ENCODE measurements at places on chromosomes 6 and 20.

DNA sequence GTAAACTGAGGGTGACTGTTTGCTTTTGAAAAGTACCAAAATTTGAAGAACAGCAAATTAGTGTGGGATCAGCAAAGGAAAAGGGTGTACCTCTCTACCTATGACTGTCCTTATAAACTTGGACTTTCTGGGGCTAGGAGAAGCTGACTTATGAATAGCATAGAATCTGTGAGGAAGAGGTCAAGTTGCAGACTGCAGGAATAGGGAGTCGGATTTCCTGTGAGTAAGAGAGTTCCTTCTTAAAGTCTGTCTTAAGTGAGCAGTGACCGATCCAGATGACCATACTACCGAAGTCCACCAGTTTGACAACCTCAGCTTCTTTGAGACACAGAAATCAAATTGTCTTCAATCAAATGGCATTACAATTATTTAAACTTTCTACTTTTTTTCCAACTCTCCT, 708.7 kb downstream of the UTRN start:
- DNase-seq, result no peak

DNA sequence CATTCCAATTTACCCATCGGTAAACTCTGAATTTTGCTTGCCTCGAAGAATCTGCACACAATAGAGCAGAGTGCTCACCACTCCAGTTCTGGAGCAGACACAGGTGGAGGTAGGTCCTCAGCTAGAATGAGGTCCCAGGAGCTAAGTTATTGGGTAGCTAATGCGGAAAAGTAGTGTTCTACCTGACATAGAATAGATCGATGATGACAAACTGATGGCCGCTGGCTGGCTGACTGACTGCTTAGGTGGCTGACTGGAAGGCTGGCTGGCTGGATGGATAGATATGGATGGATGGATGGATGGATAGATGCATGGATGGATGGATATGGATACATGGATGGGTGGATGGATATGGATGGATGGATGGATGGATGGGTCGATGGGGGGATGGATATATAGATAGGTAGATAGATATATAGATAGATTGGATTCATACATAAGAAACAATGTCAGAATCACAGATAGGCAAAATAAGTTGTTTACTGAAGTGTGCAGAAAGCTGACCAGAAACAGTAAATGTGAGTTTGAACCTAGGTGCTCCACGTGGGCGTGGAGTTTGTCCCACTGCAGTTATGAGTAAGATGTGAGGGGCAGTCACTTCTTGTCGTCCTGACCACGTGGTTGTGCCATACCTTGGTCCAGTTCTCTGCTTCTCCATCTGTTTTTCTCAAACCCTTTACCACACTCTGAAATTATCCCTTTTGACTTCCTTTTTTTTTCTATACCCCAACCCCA, 62.1 kb downstream of the TBXT start:
- no peak for DNase-seq

- DNase-seq, result peak; percentile 79
These were observed 1.6 kb upstream of the PSMB8 start for GRCh38 chr6:32845384-32845884.

DNA sequence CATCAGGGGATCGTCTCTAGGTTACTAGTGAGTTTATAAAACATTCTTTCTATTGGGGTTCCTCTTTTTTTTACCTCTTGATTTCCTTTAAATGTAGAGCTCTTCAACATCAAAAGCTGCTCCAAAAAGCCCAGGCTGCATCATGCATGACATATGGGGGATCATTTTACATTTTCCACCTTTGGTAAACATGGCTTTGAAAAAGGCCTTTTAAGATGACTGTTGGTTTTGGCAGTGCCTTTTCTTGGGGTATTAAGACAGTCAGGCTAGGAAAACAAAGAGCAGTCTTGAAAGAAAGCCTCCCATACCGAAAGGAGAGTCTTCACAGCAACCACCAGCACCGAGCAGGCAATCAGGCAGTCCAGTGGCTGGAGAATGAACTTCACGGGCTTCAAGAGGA, 73.2 kb downstream of the NPEPL1 start:
- no peak for DNase-seq

- DNase-seq, result no peak
These were observed 35.4 kb downstream of the AGPAT4 start for GRCh38 chr6:161238500-161238899.

GRCh38 chr20:36544134-36545018, 3.1 kb downstream of the MYL9 start:
- DNase-seq, result no peak

GRCh38 chr20:51010932-51011331, 12.0 kb downstream of the KCNG1 start:
- no peak for DNase-seq

DNA sequence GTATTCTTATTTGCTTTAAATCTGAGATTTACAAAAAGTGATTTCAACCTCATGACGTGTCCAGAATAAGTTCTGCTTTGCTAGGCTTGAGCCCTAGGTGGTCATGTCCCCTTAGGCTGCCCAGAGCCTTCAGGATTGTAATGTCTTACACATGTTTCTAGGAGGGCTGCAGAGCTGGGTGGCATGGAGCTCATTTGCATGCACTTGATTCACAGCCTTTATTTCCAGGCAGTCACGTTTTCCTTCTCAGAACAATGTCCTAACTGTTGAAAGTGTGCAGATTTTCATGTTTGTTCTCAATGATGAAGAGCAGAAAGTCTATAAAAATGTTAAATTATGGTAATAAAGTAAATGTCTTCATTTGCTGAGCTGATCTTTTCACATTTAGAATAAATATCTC, 448.6 kb upstream of the SOX4 start:
- DNase-seq, result no peak

- DNase-seq, result no peak
These were observed 58.9 kb downstream of the FOXO3 start for GRCh38 chr6:108619431-108620197.

- peak; percentile 37 for DNase-seq
These were observed 367.3 kb upstream of the EPHA7 start for GRCh38 chr6:93786474-93787330.

DNA sequence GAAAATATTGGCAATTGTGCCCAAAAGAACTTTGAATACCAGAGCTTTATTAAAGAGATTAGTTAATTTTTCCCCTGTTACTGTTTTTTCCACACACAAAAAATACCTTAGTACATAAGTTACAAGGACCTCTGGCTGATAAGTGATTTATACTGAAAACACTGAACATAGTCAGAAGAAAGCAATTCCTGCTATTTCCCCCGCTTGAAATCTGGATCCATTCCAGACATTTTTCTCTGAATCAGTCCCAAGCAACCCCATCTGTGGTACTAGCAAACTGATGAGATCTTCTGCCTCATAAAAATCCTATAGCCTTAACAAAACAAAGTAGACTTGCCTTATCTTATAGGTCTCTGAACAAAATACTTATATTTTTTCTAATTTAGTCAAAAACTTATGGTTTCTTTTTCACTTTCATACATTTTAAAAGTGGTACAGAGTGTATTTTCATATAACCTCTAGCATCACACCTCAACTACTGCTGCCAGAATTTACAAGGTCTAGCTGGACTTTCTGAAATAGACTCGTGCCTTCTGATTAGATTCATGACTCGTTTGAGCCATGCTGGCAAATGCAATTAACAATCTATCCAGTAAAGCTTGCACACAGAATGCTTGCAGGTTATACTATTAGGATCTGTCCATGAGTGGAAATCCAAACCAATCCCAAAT, 111.9 kb downstream of the TBX18 start:
- DNase-seq, result no peak

GRCh38 chr6:169069356-169069755, 184.3 kb downstream of the THBS2 start:
- DNase-seq, result no peak

GRCh38 chr6:22214314-22214713, 82.5 kb downstream of the PRL start:
- no peak for DNase-seq

DNA sequence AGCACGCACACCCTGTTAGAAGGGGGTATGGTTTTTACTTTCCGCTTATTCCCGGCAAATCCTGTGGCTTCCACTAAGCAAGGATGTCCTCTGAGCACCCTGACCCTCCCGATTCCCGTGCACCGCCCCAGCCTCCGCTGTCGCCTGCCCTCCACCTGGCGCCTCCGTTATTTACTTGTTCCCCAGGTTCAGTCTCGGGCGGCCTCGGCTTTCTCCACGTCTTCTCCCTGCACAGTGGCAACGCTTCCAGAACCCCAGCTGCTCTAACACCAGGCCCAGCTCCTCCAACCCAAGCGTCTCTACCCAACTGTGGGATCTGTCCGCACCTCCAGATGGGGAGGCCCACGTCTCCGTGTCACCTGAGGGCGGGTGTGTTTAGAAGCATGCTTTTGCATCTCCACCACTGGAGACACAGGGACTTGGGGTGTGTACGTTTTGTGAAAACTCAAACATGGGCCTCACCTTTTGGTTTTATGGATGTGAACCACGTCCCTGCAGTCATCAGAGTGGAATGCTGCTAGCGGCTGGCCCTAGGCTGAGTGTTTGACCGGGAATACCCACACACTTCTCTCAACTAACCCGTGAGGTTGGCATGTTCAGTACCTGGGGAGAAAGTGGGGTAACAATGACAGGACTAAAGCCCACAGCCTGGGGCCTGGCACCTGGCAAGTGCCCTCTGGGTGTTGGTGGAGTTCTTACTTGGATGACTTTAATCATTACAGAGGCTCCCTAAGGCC, 79.9 kb downstream of the THBS2 start:
- no peak for DNase-seq

DNA sequence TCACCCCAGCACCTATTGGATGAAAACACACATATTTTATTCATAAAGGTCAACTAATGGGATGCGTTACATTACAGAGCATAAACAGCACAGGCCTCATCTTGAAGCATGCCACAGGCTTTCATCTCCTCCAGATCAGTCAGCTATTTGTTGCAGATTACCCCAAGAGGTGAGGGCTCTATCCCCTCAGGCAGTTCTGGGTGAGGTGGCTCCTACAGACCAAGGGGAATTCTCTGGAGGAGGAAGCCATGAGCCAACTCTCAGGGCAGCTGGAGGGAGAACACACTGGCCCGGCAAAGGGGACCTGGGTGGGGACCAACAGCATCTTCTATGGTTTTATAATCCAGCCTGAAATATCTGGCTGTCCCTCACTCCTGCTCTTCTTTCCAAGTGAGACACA, 126.4 kb upstream of the BTBD3 start:
- no peak for DNase-seq

- DNase-seq, result no peak
These were observed 540.0 kb upstream of the JARID2 start for GRCh38 chr6:14705841-14706377.

DNA sequence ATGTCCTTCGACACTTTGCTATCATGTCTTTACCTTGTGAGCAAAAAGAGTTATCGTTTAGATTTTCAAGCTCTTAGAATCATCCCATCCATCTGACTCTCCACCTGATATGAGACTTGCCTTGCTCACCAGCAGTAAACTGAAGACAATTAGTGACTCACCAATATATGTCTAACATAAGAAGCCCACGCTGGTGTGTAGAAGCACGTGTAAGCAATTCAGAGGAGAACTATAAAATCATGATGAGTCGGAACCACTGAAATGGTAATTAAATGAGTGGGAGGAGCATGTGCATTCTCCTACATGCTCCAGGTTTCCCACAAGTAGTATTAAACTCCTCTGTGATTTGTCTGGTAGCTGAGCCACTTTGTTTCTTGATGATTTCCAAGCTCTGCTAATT, 181.6 kb upstream of the RNF217 start:
- DNase-seq, result no peak

DNA sequence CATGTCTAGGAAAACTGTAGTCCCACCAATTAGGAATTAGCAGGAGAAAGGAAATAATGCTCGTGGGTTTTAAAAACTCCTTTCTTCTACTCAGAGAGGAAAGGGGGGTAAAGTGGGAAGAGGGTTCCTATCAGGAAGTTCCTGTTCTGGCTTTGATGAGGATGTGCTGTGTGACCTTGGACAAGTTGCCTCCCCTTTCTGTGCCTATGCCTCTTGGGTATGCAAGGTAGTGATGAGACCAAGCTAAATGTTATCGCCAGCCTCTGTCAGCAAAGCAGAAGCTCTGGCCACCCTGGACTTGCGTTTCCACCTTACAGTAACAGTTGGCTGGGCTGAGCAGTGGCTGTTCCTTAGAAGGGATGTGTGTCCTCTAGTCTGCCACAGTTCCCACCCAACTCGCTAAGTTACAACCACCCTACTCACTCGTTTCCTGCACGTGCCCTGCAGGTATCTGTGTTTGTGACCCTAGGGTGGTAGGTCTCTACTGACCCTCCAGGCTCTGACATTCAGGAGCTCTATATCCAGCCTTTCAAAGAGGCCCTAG, 110.0 kb downstream of the PREX1 start:
- no peak for DNase-seq

- no peak for DNase-seq
These were observed 74.7 kb downstream of the MRPL14 start for GRCh38 chr6:44052419-44053023.

DNA sequence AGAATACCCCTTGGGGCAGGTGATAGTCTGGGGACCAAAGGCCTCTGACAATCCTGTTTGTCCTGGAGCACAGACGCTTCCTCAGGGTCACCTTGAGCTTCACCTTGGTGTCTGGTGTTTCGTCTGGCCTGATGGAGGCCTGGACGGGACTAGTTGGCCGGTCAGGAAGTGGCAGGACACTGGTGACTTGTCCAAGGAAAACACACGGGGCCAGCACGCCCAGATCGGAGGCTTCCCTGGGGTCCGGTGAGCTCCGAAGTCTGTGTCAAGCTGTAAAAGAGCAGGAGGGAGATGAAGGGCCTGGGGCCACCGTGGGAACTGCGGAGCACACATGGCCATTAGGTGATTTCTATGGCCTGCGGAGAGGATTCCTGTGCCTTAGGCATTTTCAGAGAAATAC, 67.9 kb downstream of the SMOC2 start:
- no peak for DNase-seq

- no peak for DNase-seq
These were observed 55.0 kb upstream of the PHACTR1 start for GRCh38 chr6:12661432-12662089.

- peak; percentile 19 for DNase-seq
These were observed 231.8 kb upstream of the QKI start for GRCh38 chr6:163182696-163183095.

DNA sequence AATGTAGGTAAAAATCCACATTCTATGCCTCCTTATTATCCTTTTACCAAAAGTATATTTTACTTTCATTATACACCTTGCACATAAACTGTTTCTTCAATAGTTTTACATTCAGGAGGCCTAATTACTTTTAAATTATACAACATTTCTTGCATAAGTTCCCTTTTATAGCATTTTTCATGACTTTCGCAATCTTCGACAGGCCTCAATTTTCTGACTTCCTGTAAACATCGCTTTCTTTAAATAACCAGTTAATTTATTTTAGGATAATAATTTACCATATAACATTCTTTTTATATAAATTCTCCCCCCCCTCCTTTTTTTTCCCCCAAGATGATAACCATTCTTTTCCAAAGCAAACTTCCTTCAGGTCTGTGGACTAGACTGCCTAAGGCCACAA, 9.2 kb downstream of the SLC35A1 start:
- DNase-seq, result peak; percentile 15

DNA sequence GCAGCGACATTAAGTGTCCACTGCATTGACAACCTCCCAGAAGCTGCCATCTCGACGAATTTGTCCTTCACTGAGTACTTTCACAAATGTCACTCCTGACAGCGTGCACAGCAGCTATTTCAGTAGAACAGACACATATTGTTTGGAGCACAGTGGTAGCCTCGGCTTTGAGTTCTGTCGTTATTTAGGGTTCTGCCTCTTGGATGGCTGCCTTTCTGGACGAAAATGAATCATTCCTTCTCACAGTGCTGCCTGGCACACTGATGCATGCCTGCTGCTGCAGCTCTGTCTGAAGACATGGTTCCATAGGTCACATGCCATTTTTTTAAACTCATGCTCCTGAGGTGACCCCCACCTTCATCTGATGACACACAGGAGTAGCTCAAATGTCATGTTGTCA, 477.0 kb downstream of the C6orf118 start:
- no peak for DNase-seq

- peak; percentile 16 for DNase-seq
These were observed 29.1 kb downstream of the TRAM2 start for GRCh38 chr6:52547647-52548352.
